Stimulated activated CD8-positive, alpha-beta memory T cell treated with anti-CD3 and anti-CD28 coated beads, Interleukin-15, amount 100 ng/mL, for 24 hours (primary cell): ENCODE measurements at places on chromosomes 12 and 14.

DNA sequence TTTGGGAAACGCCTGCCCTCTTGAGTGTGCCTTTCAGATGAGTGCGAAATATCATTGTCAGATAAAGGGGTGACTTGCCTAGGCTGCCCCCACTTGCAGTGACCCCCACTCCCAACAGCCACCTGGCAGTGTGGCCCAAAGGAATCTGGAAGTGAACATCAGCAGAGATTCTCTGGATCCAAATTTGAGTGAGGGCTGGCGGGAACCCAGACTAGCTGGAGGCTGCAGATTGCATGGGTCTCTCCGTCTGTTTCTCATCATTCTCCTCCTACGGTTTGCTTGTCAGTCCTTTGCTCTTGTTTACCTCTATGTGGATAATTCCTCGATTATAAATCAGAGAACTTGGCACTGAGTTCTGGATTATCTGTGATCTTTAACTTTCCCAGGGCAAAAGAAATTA, 280.8 kb downstream of the ZFP36L1 start:
- DNase-seq, result no peak

- no peak for DNase-seq
These were observed 1.2 kb downstream of the KCNJ8 start for GRCh38 chr12:21773263-21773741.

- DNase-seq, result no peak
These were observed 5.5 kb downstream of the KRT74 start for GRCh38 chr12:52568111-52568510.

- DNase-seq, result no peak
These were observed 384.5 kb upstream of the DCN start for GRCh38 chr12:91567100-91567485.

- no peak for DNase-seq
These were observed 9.8 kb upstream of the KDM2B start for GRCh38 chr12:121590476-121591143.

DNA sequence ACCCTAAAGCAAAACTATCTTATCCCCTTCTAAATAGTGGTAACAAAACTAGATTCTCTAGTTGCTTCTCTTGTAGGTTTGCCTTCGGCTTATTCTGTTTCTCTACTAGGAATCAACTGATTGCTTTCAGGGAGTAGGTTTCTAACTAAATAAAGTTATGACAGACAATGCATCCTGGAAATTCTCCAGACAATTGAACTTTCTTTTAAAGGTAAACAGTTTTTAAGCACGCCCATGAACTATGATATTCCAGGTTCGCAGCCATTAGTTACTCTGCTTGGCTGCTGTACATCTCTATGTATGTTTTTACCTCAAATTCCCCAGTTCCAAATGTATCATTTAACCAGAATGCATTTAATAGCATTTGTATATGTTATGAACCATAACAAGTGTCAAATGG, 23.9 kb downstream of the EIF2S3B start:
- DNase-seq, result no peak

DNA sequence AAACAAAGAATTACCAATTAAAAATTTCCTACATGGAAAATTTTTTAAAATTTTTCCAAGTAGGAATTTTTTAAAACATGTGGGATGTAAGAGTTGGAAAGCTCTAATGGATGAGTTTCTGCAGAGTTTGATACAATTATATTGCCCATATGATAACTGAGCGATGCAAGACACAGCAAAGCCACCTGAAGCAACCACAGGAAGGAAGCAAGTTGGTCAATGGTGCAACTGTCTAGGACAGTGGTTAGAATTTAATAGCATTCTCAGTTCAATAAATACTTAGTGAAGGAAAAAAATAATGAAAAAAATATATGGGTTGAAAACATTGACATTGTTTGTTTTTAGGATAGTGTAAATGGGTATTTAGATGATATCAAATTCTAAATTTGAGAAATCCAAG, 178.6 kb upstream of the GARIN2 start:
- no peak for DNase-seq

DNA sequence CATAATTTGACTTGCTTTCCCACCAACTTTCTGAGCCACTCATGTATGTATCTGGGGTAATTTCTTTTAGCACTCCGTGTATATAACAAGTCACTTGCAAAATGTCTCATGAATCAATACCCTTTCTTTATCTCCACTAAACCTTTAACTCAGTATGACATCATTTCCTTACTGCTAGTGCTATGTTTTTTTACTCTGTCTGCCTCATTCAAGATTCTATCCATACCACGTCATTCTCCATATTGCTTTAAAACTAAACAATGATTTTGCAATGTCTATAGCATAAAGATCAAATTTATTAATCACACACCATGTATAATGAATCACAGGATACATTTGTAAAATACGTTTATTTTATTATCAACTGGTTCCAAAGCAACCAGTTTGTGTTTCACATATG, 178.2 kb downstream of the PIK3C2G start:
- no peak for DNase-seq

DNA sequence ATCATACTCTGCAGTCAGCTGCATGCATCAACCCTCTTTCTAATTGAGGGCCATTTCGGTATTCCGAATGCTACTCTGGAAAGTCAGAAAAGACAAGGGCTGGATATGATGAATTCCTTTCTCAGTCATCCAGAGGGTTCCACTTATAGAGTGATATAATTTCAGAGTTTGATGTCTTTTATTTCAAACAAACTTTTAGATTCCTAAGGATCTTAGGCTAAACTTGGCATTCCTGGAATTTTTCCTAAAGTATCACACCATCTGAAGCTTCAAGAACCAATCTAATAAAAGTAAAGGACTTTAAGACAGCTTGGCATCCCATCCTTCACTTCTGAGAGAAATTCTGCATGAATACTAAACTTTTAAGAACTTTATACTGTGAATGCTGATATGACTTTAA, 69.3 kb upstream of the KCNJ8 start:
- no peak for DNase-seq

GRCh38 chr12:49548822-49549648, 10.2 kb downstream of the KCNH3 start:
- no peak for DNase-seq

DNA sequence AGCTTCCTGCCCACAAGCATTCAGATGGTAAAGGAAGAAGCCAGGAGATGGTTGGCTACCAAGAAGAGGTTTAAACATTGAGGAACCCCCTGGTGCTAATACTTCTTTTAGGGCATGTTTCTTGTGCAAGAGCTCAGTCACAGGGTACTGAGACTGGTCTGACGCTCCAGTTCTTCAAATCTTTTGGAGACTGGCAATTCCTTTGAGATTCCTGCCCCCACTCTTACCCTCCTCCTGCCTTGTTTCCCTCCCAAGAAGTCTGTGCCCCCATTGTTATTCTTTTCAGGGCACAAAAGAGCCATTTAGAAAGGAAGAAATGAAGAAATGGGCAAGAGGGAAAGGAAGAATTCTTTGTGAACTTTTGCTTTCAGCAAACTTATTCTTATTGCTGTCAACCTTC, 11.8 kb downstream of the A2ML1 start:
- no peak for DNase-seq

GRCh38 chr14:75273272-75274049, 5.2 kb upstream of the FOS start:
- DNase-seq, result no peak

DNA sequence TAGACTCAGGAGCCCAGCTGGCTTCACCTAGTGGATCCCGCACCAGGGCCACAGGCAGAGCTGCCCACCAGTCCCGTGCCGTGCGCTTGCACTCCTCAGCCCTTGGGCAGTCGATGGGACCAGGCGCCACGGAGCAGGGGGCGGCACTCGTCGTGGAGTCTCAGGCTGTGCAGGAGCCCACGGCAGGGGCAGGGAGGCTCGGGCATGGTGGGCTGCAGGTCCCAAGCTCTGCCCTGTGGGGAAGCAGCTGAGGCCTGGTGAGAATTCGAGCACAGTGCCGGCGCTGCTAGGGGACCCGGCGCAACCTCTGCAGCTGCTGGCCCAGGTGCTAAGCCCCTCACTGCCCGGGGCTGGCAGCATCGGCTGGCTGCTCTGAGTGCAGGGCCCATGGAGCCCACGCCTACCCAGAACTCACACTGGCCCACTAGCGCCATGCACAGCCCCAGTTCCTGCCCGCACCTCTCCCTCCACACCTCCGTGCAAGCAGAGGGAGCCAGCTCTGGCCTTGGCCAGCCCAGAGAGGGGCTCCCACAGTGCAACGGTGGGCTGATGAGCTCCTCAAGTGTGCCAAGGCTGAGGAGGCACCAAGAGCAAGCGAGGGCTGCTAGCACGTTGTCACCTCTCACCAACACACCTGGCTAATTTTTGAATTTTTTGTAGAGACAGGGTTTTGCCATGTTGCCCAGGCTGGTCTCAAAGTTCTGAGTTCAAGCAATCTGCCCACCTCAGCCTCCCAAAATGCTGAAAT, 116.1 kb downstream of the SPTSSA start:
- no peak for DNase-seq

GRCh38 chr12:4261655-4262054, 11.9 kb upstream of the CCND2 start:
- no peak for DNase-seq

DNA sequence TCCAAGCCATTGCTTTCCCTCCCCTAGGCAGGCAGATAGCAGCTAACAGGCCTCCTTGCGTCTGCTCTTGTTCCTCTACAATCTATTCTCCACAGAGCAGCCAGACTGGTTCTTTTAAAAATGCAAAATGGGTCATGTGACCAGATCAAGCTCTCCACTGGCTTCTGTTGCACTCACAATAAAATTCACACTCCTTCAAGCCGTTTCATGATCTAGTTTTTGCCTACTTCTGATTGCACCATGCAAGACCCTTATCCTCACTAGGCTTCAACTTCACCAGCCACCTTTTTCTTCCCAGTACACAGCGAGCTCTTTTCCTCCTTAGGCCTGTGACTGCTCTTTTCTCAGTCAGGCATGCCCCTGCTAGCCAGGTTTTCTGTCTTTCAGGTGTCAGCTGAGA, 6.1 kb upstream of the KRAS start:
- no peak for DNase-seq

DNA sequence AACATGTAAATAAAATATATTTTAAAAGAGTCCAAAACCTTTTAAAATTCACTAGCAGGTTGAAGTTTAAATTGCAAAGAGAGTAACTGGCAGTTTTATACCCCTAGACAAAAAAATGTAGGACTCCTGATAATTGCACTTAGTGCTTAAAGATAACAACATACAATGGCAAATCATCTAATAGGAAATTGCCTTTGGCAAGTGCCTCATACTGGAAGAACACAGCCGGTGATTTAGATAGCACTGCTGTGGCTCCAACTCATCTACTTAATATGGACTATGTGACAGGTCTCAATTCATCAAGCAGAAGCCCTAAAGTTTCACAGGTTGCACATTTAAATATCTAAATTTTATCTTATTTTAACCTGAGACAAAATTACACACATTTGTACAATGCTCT, 13.4 kb downstream of the C12orf50 start:
- DNase-seq, result no peak

- DNase-seq, result no peak
These were observed 128.8 kb upstream of the DYRK2 start for GRCh38 chr12:67519484-67520433.

- DNase-seq, result no peak
These were observed 885 bp upstream of the PALS1 start for GRCh38 chr14:67240168-67240932.

GRCh38 chr12:30500532-30500931, 195.1 kb downstream of the IPO8 start:
- DNase-seq, result no peak

GRCh38 chr12:66516133-66516532, 162.7 kb downstream of the GRIP1 start:
- no peak for DNase-seq

GRCh38 chr12:120719072-120719471, 6.6 kb upstream of the ACADS start:
- DNase-seq, result no peak

DNA sequence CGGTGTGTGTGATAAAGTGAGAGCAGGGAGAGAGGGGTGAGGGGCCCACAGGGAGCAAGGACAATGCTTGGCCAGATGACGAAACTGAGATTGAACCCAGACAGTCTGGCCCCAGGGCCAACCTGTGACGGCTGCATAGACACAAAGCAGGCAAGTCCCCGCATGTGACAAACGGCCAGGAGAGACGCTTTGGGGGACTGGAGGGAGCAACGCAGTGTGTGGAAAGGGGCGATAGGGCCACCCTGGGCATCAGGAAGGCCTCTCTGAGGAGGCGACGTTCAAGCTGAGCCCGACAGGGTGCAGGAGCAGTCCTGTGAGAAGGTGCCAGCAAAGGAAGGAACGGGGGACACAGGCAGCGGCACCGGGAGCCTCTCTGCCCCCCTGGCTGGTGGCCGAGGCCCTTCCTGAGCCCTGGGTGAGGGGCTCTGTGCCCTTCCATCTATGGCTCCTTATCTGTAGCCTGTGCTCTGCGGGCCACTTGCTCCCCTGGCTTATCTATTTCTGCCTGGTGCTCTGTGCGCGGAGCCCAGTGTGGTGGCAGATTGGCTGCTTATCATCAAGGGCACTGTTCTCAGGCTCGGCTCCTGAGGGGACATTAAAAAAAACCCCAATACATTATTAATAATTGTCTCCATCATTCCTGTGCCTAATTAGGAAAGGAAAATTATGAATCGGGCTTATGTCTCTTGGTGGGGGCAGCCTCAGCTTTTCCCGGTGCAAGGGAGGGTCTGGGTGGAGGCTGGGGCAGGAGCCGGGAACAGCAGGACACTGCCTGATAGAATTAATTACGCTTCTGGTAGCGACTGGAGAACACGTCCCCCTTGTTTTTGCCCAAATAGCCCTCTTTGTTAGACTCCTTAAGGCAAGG, 39.8 kb downstream of the PRIMA1 start:
- DNase-seq, result no peak

DNA sequence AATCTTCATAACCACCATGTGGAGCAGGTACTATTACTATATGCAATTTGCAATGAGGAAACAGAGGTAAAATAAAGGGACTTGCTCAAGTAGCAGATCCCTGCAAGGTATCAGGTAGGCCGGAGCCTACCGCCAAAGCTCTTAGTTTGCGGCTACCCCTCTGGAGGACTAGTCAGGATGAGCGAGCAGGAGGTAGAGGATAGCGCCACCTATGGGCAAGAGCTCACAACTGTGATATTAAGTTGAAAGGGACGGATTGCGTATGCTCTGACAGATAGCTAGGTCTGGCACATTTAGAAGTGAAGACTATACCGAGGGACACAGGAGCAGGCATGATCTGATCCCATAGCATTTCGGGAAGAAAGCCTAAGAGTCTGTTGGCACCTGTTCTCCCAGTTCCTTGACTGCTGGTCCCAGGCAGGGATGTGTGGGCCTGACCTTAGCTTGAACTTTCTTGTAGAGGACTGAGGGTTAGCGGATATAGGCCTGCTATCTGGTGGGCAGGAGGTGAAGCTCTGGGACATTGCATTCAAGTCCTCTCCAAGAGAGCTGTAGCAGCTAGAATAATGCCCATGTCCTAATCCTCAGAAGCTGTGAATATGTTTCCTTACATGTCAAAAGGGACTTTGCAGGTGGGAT, 48.0 kb downstream of the SLC17A8 start:
- DNase-seq, result no peak
